ENCODE measurements at places on chromosomes 2 and 18.
A peak's percentile ranks its signal among the peaks of the same experiment; 100 is the strongest.

DNA sequence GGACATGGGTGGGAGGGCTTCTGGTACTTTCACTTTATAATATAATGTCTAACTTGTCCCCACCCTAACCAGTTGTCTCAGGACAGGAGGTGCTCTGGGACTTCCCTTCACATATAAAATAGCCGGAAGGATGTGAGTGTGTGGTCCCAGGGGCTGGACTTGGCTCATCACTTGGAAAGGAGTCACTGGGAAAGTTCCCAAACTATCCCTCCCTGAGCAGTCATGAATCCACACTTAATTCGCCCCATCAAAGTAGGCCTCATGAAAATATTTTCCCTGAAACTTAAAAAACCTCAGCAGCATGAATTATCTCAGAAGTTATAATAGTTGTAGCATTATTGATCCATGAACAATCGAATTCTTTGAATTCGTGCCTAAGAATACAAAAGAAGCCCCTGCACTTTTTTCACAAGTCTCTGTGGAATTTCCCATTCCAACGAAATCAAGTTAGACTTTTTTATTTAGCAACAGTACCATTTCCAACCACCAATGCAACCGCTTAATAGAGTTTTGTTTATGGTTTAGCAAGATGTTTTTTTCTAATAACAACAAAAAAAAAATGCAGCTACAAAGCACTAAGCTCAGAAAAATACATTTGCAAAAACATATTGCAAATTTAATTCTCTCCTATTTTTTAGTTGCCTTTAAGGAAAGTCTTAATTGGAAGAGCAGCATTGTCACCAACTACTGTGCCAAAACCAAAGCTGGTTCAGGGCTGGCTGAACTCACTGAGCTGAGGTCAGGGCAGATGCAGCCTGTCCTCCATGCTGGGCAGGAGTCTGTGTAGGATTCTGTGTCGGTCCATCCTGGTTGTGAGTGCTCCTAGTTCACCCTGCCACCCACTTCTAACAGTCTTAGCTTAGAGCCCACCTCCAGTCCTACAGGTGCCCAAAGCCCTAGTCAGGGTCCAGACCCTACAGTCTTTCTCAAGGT lies 68.8 kb upstream of the SPTBN1 start:
- no peak for DNase-seq

GRCh38 chr2:97911922-97912575 lies 83.7 kb downstream of the TMEM131 start:
- no peak for DNase-seq

GRCh38 chr2:216126943-216127342 lies 17.8 kb downstream of the XRCC5 start:
- no peak for DNase-seq

DNA sequence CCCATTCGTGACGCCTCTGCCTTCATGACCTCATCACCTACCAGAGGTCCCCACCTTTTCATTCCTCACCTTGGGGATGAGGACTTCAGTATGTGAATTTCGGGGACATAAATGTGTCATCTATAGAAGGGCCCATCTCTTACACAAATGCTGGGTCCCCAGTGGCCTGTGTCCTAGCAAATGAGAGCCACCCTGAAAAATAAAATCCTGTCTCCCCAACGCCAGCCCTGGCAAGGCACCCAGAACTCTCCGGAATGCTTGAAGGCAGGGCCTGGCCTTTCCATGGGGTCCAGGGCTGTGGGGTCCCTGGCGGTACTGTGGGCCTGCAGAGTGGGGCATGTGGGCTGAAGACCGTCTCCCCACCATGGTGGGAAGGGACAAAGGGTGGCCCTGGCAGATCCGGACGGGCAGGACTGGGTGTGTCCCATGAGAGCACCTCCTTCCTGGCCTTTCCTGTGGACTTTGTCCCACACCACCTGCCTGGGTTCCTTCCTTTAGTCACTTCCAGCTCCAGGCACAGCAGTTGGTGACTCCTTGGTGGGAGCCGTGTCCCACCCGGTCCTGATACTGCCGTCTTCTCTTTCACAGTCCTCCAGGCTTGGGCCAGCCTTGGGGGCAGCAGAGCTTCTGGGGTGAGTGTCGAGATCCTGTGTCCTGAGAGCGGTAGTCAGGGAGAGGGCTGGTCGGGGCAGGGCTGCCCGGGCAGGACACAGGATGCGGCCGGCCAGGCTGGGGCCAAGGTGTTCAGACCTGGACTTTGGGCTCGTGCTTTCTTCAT lies 18.6 kb downstream of the CAPN10 start:
- DNase-seq = no peak

GRCh38 chr2:226495466-226496272 lies 304.0 kb downstream of the IRS1 start:
- no peak for DNase-seq

DNA sequence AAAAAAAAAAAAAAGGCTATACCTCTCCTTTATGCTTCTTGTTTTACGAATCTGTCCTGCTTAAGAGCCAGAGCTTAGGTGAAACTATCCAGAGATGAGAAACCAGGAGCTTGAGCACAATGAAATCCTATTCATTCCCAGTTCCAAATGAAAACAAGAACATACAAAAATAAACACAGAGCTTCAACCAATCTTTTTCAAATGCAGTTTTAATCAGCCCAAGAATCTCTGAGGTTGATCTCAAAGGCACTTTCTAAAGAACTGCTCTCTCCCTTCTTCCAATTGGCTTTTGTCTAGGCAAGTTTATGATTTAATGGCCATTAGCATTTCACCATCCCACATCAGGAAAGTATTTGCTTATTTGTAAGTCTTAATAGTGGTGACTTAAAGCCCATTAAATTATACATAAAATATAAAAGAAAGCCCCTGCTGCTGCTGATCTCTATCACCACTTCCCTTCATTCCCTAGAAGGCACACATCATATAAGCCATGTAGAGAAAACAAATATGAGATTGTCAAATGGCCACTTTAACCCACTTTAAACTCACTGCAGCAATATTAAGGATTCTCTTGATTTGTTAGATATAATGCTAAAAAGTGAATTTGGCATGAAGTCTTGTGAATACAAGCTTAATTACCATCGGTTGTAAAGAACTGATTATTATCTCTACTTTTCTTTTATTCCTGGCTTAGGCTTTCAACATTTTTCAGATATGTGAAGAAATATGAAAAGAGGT lies 29.3 kb upstream of the SCN9A start:
- DNase-seq = no peak

DNA sequence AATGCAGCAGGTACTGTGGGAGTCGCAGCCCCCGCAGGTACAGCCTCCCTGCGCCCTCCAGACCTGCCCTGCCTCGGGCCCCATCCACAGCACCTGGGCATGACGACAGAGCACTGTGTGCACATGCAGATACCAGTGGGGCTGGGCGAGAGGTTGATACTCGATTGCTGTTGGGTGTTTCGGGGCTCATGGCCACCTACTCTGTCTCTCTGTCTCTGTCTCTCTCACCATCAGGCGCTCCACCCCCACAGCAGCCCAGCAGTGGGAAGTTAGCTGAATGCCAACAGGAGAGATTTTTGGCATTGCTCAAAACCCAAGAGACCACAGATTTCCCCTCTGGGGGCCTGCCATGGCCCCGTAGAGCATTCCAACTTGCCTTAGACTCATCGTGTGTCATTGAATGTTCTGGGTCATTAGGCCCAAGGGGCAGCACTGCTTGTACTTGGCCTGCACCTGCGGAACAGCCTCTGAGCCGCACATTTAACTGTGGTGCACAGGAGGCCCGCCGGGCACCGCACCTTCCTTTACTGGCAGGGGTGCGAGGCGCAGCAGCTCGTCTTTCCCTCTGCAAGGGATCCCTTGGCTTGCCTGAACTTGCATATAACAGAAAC lies 18.8 kb downstream of the KCNIP3 start:
- no peak for DNase-seq

GRCh38 chr2:84201158-84201557 lies 257.9 kb downstream of the SUCLG1 start:
- peak; percentile 2 for DNase-seq

GRCh38 chr18:36083729-36084128 lies 16.4 kb upstream of the RPRD1A start:
- no peak for DNase-seq

DNA sequence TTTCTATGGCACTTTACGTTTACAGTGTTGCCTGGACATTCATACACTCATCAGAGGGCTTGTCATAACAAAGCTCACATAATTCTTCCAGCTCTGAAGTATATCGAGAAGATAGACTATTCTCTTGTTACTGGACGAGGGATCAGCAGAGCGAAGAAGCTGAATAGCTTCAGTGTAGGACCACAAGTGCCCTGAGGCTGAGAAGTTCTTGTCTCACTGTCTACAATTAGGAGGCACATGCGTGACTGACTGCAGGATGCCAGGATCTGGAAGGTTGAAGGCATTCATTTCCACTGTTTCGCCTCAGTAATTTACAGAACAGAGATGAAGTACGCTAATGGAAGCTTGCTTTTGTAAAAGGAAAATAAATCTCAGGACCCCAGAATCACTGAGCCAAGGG lies 9.6 kb downstream of the SH3YL1 start:
- no peak for DNase-seq

- DNase-seq = no peak
These were observed 756.5 kb downstream of the GALR1 start for GRCh38 chr18:78006006-78006773.

DNA sequence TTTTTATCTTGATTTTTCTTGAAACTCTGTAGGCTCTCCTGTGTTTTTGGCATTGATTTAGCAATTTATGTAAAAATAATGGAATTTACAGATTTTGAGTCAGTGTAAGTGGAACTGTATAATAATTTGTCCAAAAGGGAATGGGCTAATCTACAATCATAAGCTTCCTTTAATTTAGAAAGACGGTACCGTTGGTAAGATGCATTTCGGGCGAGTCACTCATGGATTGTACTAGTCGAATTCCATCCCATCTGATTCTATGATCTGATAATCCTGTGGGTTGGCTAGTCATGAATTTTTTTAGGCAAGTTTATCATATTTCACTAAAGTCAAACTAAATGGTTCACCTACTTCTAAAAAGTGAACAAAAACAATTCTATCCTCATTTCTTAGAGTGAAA lies 133.4 kb downstream of the ZNF407 start:
- DNase-seq = no peak

DNA sequence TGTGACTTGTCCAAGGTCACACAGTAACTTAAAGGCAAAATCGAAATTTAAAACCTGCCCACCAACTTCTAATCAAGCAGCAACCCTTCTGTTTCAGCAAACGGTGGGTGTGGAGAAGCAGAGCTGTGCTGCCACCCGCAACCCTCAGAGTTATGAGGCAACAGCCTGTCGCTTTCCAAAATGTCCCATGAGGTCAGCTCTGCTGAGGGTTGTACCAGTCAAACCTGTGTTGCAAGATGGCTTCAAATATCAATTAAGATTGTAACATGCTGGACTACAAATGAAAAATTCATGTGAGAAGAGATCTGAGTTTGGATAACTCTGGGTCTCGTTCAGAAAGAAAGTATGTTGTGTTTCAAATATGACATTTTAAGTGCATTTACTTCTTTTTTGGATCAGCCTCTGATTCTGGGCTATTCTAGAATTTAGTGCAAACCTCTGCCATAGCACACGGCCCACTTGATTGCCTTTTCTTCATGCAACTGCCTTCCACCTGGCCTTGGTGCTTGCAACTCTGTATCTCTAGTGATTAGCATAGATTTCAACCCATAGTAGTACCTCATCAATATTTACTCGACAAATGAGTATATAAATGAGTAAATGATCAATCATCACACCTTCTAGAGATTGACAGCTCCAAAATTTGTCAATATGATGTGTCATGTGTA lies 69.3 kb downstream of the TIMM21 start:
- peak; percentile 68 for DNase-seq

GRCh38 chr2:216872040-216872439 lies 12.2 kb upstream of the TNP1 start:
- no peak for DNase-seq

Measured in GF-D8 (cell line).